ENCODE measurements at places on chromosomes 16 and 17.
A peak's percentile ranks its signal among the peaks of the same experiment; 100 is the strongest.

DNA sequence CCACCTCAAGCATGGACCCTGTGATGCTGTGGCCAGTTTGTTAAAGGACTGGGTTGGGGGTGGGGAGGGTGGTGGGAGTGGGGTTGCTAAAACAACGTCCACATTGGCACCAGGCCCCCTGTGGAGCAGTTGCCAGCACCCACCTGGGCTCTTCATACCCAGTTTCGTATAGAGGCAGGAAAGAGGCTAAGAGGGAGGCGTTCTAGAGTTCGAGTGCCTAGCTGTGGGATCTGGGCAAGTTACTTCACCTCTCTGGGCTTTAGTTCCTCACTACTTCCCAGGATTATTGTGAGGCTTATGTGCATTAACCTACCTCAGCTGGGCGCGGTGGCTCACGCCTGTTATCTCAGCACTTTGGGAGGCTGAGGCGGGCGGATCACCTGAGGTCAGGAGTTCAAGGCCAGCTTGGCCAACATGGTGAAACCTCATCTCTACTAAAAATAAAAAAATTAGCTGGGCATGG, 1.4 kb downstream of the MFAP4 start:
- no peak for DNase-seq

DNA sequence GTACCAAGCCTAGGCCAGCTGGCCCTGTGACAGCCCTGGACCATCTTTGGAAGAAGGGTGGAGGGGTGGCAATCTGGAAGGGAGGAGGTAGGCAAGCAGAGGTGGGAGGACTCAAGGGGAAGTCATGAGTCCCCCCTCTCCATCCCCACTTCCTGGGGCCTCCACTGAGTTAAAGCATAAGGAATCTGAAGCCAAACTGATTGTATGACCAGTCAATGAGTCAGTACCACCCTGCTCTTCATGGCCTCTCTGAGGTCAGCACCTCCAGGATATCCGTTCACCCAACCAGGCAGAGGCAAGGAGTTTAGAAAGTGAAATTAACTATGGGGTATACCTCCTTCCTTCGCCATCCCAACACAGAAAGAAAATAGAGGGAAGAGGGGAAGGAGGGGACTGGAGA, 272.7 kb downstream of the SOX9 start:
- DNase-seq: no peak

- DNase-seq: no peak
Observed at GRCh38 chr16:5036228-5037156, 2.8 kb upstream of the NAGPA start.

GRCh38 chr17:63240106-63240505, 206.0 kb downstream of the CYB561 start:
- DNase-seq: no peak

- no peak for DNase-seq
Observed at GRCh38 chr16:46974352-46974751, 878 bp upstream of the DNAJA2 start.

DNA sequence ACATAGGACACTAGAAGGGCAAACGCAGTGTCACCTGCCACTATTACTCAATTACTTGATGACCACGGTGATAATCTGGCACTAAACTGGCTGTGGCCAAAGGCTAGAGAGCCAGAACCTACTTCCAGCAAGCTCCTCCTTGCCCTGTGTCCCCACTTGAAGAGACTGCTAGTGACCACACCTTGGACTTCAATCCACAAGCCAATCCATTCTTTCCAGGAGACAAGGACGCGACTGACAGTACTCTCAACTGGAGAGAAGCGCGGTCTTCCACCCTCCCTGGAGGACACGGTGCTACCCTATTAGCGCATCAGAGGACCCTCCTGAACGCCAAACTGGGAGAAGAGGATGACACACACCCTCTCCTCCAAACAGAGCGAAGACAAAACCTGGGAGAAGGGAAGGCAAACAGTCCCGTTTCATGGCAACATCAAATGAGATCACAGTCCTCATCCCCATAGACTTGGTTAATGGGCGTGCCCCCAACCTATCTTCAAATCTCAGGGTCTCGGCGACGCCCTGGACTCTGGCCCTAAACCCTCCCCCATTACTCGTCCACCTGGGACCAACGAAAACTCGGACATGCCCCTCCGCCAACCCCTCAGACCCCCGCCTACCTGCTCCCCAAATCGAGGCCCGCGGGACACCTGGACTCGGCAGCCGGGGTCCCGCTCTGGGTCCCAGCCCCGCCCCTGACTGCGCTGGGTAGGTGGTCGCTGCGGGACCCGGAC, 508 bp downstream of the FLCN start:
- DNase-seq: no peak

DNA sequence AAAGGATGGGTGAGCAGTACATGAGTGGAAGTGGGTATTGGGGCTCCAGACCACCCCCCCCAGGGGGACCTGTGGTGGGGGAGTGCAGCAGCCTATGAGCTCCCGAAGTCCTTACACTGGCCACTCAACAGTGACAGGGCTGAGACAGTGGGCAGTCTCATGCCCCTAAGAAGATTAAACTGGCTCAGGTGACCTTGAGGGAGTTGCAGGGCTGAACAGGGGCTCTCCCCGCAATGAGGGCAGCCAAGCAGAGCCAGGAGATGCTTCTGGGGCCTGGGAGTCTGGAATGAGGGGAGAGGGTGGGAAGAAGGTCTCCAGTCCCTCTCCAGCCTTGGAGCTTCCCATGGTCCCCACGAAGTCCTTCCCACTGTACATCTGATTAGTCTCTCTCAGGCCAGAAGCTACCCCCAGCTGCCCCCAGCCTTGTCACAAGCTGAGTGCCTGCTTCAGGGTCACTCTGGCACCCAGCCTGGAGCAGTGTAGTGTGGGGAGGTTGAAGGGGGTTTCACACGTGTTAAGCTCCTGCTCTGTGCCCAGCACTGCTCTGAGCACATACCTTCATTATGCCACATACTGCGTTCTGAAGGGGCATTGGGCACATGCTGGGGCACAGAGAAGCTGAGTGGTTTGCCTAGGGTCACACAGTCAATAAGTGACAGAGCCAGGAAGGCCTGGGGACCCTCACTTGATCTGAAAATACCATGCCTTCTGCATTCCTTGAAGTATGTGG, 1.0 kb upstream of the CDH16 start:
- DNase-seq: no peak

GRCh38 chr17:64081802-64082799, 47.8 kb downstream of the ERN1 start:
- DNase-seq: no peak

DNA sequence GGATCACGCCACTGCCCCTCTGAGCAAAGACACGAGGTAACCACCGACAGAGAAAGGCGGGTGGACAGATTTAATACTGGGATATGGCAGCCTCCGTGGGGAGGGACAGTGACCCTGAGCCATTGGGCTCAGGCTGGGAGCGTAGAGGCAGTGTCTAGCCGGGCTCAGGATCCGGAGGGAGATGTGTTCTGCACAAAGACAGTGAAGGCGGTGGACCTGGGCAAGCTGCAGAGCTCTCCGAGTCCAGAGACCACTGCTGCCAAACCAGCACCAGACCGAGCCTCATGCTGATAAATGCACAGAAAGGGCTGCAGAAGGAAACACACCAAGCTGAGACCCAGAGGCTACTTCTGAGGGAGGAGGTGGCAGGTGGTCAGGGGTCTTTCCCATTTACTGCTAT, 26.5 kb upstream of the MTSS2 start:
- DNase-seq: no peak

GRCh38 chr17:1628856-1629503, 346 bp upstream of the SLC43A2 start:
- peak; percentile 64 for DNase-seq

DNA sequence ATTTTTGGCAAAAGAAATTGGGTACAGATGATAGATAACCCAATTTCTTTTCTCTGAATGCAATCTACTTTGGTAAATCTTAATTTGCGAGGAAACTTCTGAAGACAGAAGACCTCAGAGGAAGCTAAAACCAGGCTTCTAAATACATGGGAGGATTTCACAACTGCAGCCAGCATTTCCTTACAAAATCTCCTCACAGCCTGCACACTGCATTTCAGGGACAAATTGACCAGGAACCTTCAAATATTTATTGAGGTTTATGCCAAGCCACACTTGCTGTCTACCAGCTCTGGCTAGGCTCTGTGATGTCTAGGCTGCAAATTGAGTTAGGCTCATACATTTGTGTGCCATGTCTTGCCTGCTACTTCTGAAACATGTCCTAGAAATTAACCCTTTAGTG, 167.3 kb upstream of the CDH5 start:
- DNase-seq: no peak

DNA sequence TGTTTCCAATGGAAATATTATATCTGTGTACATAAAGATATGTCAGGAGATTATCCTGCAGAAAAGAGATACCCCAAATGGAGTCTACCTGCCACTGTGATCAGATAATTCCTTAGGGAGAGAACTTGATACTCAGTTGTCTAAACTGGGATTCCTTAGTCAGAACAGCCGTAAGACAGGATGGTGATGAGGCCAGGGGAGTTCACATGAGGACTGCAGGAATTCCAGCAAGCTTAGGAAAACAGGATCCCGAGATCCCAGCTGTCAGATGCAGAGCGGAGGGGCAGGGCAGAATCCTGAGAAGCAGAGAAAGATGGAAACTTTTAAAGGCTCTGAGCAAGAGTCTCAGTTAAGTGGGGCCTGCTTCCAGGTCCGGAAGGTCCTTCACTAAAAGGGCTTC, 4.7 kb downstream of the KRABD2 start:
- no peak for DNase-seq

GRCh38 chr17:77425791-77426641, 285.2 kb downstream of the SEC14L1 start:
- DNase-seq: no peak

- DNase-seq: no peak
Observed at GRCh38 chr17:50815400-50815799, 20.0 kb upstream of the WFIKKN2 start.

DNA sequence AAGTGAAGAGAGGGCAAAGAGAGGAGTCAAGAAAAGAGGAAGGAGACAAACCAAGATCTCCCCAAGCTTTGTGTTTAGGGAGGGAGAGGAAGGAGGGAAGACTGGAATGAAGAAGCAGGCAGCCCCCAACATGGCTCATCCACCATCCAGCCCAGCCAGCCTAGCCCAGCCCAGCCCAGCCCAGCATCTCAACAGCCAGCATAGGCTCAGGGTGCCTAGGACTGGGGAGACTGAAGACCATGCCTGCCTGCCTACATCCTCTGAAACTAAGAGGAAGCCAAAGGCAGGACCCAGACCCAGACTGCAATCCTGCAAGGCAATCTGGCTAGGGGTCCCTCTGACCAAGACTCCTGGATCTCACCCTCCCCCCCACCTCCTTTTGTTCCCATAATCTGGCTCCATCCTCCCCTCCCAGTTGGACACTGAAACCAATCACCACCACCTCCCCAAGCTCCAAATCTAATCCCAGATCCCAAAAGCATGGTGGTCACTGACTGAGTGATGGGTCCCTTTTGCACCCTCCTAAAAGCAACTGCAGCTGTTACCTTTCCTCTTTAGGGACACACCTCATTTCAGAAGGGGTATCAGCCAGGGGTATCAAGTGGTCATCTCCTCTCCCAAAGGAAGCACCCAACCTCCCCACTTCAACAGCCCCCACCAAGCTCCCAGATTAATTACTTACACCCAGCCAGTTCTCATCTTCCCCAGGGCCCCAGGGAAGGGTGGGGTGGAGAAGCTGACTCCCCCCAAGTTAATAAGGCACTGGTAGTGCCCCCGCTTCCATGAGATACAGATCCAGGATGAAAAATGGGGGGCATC, 1.2 kb downstream of the HDAC5 start:
- DNase-seq: no peak

GRCh38 chr17:1894753-1895339, 65.0 kb downstream of the RPA1 start:
- no peak for DNase-seq

GRCh38 chr17:2027528-2028233, 2.3 kb upstream of the DPH1 start:
- no peak for DNase-seq

GRCh38 chr17:79176792-79177601, 102.4 kb downstream of the ENGASE start:
- no peak for DNase-seq

- DNase-seq: no peak
Observed at GRCh38 chr16:58474296-58474695, 25.6 kb upstream of the NDRG4 start.

DNA sequence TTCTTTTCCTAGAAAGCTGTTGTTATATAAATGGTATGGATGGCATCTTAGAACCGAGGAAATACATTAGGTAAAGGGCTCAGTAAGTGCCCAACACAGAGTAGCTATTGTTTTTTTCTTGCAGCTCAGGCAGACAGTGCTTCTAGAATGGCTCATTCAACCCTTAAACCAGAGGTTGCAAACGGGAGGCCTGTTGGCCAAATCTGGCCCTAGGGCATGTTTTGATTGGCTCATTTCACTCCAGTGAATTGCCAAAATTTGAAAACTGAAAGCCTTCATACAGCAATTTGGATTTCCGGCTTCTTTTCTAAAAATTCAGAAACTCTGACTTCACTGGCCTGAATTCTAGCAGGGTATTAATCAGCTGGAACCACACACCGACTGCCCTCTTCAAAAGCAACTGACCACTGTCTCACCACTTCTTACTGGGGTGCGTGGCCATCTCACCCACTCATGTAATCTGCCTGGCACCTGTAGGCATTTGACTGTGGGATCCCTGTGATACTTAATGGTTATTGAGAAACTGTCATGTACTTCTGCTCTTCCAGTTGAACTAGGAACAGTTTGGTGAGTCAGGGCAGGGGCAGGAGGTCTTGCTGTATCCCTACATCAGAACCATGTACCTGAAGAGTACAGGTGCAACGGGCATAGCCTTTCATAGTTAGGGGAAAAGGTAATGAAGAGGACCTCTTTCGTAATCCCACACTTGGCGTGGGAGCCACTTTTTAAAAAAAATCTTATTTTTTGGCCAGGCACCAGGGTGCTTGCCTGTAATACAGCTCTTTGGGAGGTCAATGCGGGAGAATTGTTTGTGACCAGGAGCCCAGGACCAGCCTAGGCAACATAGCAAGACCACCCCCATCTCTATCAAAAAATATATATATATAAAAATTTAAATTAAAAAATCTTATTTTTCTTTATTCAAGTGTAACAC, 53.6 kb upstream of the SCNN1B start:
- DNase-seq: no peak

GRCh38 chr17:79622776-79623175, 11.9 kb upstream of the RBFOX3 start:
- DNase-seq: no peak

DNA sequence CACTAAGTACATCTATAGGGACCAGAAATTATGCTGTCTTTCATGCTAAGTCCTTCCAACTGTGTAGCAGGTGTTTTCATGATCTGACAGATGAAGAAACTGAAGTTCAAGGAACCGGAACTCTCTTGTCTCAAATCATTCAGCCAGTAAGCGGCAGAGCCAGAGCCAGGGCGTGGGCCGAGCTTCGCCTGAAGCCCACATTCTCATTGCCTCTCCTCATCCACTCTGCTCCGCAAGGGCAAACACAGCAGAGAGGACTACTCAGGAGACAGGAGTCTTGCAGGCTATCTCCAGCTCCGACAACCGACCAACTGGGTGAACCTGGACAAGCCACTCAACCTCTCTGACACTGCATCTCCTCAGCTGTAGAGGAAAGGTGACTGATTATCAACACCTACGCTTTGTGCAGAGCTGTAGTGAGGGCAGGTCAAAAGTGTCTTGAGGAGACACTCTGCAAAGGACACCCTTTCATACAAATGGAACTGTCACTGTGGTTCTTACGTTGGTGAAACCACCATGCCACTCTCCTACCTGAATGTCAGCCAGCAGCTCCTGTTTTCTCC, 72.9 kb downstream of the CYTH1 start:
- DNase-seq: no peak

- DNase-seq: no peak
Observed at GRCh38 chr16:21645261-21645721, 7.1 kb downstream of the IGSF6 start.

GRCh38 chr17:47789611-47790561, 31.7 kb downstream of the OSBPL7 start:
- peak; percentile 23 for DNase-seq

All from stimulated activated CD4-positive, alpha-beta T cell treated with anti-CD3 and anti-CD28 coated beads, Interleukin-1b, Interleukin-23, amount 100 ng/mL, for 24 hours (primary cell).